HAP-1 (cell line): ENCODE measurements at places on chromosomes 7 and 10.
A peak's percentile ranks its signal among the peaks of the same experiment; 100 is the strongest.

DNA sequence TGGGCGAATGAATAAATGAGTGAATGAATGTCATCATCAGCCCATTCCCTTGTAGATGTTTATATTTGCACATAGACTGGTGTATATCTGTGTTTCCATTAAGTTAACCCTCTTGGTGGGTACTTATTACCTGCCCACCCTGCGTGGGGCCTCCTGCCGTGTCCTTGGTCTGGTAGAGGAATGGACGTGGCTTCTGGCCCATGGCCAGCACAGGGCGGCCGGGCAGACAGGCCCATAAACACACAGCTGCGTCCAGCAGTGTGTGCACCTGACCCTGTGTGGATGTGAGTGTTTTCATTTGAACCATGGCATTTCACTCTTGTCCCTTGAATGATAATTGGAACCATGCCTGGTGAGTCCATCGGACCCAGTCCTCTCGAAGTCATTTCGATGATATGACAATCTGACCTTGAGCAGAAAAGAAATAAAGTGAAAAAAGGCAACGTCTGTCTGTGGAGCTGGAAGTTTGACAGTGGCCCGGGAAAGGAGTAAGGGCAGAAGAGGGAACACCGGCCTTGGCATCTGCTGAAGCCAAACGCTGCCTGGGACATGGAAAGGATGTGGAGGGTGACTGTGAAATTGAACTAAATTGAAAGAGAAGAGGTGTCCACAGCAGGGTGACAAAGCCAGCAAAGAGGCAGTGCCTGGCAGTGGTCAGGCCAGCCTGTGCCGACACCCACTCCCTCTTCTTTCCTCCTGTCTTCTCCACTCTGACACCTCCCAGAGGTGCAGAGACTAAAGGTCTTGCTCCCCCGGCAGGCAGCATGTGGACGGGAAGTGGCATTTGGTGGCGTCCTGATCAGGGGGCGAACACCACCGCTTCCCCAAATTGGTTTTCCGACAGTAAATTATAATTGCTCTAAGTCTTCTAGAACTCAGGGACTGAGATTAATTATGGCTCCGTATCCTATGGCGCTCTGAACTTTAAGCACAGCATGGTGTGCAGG is 199.0 kb upstream of the ZMIZ1 start:
- no peak for DNase-seq

GRCh38 chr10:128530301-128530700 is 404.1 kb upstream of the MKI67 start:
- no peak for DNase-seq

- no peak for DNase-seq
Measured at GRCh38 chr7:4325732-4326131, 356.4 kb upstream of the FOXK1 start.

- DNase-seq: no peak
Measured at GRCh38 chr10:5284311-5285057, 80.3 kb upstream of the UCN3 start.

DNA sequence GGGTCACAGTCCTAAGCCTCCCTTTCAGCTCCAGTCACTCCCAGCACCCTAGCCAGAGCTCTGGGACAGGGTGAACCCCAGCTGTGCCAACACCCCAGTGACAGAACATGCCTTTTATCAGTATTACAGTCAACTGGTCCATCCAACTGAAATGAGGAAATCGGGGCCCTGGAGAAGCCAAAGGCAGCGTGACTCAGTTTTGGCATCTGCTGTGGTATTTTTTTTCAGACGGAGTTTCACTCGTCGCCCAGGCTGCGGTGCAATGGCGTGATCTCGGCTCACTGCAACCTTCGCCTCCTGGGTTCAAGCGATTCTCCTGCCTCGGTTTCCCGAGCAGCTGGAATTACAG is 3.4 kb upstream of the CLDN15 start:
- no peak for DNase-seq

- DNase-seq: no peak
Measured at GRCh38 chr7:92432299-92432946, 14.9 kb upstream of the GATAD1 start.

DNA sequence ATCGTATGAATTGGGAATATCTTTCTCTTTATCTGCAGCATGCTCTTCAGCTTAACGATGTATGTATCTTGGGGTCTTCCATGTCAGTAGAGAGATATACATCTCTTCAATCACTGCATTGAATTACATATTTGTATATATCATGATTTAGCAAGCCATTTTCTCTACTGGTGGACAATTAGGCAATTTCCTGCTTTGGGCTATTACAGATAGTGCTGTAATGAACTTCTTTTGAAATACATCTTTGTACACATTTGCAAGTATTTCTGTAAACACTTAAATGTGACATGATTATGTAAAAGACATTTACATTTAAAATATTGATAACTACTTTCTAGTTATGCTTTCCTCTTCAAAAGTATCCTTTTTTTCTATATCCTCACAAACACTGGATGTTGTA is 199.0 kb downstream of the PPP1R9A start:
- no peak for DNase-seq

- DNase-seq: peak; percentile 10
Measured at GRCh38 chr10:88707429-88708155, 1.5 kb downstream of the LIPK start.

DNA sequence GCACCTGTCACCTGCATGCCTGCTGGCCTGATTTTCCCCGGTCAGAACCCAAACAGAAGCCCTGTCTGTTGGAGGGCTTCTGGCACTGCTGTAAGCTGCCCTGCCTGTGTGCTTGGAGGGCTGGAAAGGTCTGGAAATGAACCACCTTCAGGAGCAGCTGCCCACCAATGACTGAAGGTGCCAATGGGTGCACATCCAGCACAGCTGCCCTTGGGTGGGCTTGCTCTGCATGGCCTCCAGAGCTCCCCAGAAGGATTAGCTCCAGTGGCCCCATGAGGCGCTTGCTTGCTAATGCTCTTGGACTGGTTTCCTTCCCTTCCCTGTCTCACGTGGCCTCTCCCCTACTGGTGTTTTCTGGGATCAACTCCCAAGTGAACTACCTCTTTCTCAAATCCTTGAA is 43.2 kb downstream of the WDFY4 start:
- no peak for DNase-seq

- no peak for DNase-seq
Measured at GRCh38 chr7:154912871-154913637, 89.9 kb downstream of the PAXIP1 start.

GRCh38 chr7:158649279-158649678 is 55.3 kb downstream of the NCAPG2 start:
- no peak for DNase-seq

- no peak for DNase-seq
Measured at GRCh38 chr10:70740406-70741288, 44.5 kb downstream of the TBATA start.

GRCh38 chr10:86361156-86362128 is 5.2 kb downstream of the GRID1 start:
- DNase-seq: no peak

- DNase-seq: peak; percentile 34
Measured at GRCh38 chr7:158827411-158828132, 1.7 kb downstream of the ESYT2 start.

- DNase-seq: no peak
Measured at GRCh38 chr10:30432622-30433305, 1.2 kb upstream of the MAP3K8 start.

- no peak for DNase-seq
Measured at GRCh38 chr7:132080467-132080866, 495.8 kb downstream of the PLXNA4 start.

DNA sequence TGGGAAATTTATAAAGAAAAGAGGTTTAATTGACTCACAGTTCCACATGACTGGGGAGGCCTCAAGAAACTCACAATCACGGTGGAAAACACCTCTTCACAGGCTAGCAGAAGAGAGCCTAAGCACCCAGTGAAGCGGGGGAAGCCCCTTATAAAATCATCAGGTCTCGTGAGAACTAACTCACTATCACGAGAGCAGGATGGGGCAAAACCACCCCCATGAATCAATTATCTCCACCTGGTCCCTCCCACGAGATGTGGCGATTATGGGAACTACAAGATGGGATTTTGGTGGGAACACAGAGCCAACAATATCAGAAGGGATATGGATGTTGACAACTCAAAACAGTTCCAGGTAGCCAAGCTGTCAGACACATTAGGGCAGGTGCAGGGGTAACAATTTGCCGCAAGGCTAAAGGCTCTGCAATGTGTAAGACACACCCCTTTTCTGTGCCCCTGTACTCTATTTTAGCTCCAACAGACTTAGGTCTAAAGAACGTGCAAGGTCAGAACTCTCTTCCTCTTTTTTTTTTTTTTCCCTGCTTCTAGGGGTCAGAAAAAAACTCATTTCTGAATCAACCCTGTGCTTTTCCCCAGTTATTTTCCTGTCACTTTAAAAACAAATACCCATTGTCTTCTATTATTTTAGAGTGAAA is 30.7 kb upstream of the RBM20 start:
- DNase-seq: no peak

GRCh38 chr7:24939416-24939815 is 40.6 kb downstream of the OSBPL3 start:
- DNase-seq: no peak

DNA sequence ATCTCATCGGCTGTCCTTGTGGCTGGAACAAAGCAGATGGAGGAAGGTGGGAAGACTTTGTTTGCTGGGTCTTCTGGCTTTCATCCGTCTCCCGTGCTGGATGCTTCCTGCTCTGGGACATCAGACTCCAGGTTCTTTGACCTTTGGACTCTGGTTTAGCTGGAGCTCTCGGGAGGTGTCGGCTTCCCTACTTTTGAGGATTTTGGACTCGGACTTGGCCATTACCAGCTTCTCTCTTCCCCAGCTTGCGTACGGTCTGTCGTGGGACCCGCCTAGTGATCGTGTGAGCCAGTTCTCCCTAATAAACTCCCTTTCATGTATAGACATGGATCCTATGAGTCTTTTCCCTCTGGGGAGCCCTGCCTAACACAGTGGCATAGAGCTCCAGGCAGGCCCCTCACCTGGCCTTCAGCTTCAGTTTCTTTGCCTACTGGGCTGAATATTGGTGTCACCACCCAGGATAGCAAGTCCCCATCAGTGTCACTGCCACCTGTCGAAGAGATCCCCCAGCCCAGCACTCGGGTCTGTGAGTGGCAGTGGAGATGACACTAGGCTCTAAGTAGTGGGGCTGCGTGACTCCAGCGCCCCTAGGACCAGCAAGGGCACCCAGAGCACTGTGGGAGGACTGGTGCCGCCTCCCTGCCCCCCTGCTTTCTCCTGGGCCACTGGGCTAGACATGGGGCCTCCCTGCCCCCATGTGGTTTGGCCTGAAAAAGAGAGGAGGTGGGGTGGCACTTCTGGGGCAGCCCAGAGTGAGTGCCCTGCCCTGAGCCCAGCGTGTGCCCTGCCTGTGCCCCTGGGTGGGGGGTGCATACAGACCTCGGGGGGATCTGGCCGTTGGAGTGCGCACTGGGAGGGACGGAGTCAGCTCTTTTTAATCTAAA is 135.6 kb downstream of the LHPP start:
- no peak for DNase-seq

DNA sequence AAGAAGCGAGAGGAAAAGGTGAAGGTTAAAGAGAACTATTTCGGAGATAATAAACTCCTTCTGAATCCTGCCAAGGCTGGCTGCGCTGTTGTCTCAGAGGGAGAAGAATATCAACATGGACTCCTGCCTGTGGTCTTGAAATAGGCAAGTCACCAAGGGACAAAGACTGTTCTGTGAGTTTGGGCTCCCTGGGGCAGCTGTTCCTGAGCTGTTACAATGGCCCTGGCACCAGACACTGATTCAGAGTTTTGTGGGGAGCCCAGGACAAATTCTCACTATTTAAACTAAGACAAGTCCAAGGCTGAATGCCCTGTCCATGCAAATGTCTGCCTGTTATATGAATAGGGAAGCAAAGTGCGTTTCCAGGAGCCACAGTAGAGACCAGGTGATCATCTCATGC is 81.4 kb downstream of the PRPF18 start:
- no peak for DNase-seq

GRCh38 chr7:17618652-17618974 is 320.2 kb downstream of the AHR start:
- no peak for DNase-seq

- no peak for DNase-seq
Measured at GRCh38 chr10:103457176-103457712, 1.5 kb downstream of the CALHM1 start.

- no peak for DNase-seq
Measured at GRCh38 chr7:5657901-5658300, 123.6 kb downstream of the RNF216 start.

DNA sequence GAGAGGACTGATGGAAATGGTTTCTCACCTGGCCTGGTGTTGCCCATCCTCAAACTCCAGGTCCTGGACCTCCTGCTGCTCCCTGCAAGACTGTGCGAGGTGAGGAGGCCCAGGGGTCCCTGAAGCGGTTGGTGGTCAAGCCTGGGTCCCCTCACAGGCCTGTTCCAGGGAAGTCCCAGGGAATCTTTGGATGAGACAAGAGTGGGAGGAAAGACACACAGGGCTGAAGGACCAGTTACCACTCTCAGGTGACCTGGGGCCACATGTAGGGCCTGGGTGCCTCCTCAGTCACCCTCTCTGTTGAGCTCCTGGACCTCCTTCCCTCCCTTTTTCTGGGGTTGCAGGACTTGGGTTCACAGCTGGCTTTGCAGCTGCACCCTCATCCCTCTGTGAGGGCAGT is 42.6 kb upstream of the CXCL12 start:
- DNase-seq: no peak
